ENCODE measurements at places on chromosomes 5 and 9.

GRCh38 chr9:133496861-133497842, 18.3 kb upstream of the SLC2A6 start:
- no peak for DNase-seq

GRCh38 chr9:114895521-114895991, 34.8 kb downstream of the TNFSF8 start:
- DNase-seq = no peak

DNA sequence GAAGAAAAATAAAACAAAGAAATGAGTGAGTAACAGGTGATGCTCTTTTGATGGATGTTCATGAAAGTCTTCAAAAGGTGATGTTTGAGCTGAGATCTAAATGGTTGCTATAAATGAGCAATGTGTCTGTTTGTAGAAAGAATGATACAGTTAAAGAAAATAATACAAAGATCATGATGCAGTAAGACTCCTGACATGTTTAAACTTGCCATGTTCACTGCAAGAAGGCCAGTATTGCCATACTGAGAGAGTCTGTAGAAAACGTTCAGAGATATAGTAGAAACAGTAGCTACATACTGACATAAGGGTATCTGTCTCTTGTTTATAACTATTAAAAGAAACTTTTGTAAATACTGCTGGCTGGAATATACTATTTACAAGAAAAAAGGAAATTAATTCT, 1609.2 kb upstream of the ACO1 start:
- no peak for DNase-seq

DNA sequence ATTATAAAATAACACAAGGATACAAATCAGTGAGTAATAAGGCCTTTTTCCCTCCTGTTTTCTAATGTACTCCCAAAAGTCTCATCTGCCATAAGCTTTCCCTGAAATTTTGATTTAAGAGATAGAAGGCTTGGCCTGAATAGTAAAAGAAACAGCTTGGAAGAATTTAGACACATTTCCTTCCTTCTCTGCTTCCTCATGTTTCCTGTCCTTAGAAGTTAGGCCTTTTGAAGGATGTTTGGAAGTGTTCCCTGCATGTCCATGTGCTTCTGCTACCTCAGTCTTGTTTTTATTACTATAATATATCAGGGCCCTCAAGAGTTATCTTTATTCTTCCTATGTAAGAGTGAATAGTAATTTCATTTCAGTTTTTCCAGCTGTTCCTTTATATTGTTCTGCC, 242.7 kb downstream of the DEPDC1B start:
- DNase-seq = no peak

- DNase-seq = no peak
Measured at GRCh38 chr5:126357585-126358342, 65.4 kb upstream of the GRAMD2B start.

GRCh38 chr9:132773093-132773492, 102.8 kb downstream of the GTF3C4 start:
- DNase-seq = no peak

GRCh38 chr5:7728076-7728475, 122.9 kb downstream of the CFAP90 start:
- DNase-seq = no peak

Data from GF-D8 (cell line).